ENCODE measurements at places on chromosomes 7 and 10. TPM values are rescaled to one million over a fixed set of nuclear protein-coding genes. Genes with fewer than 3 reads are reported as not detected.
A peak's percentile ranks its signal among the peaks of the same experiment; 100 is the strongest.

The ABCA13 gene
- total RNA-seq, result under 0.01 TPM

- peaks cover 19% of the 10 kb centered on the region for H3K4me1 ChIP-seq
- no peak for DNase-seq
- no peak overlapping the region for H3K4me3 ChIP-seq
- H3K36me3 ChIP-seq, result no peaks in the 10 kb centered on the region
- H3K27ac ChIP-seq, result peak overlapping the region; percentile 76
Observed at GRCh38 chr10:89373916-89374711, 3.7 kb upstream of the IFIT1B start.

DNA sequence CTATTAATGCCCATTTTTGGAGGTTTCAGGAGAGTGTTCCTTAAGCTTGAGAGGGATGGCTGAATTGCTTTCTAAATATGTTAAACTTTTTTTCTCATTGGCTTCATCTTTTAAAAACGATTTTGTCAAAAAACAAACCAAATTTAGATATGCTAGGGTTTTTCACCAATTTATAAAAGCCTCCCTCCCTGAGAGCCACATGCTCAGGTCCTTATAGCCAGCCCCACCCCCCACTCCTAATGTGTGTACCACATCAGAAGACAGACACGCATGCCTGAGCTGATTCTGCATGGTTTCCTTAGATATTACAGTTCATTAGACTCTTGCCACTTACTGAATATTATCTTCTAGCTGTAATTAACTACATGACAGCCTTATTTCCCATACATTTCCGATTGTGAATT, 2.0 kb downstream of the CUL1 start:
- H3K4me1 ChIP-seq, result peaks cover 64% of the 10 kb centered on the region
- peak overlapping the region; percentile 90 for H3K4me3 ChIP-seq
- no peak for DNase-seq

The TMEM225B gene
- 1.2 TPM for total RNA-seq

The AZGP1 gene
- total RNA-seq, result 2.7 TPM

GRCh38 chr7:152762056-152762455, 2.5 kb downstream of the ACTR3B start:
- H3K4me1 ChIP-seq, result peaks cover 15% of the 10 kb centered on the region
- no peak overlapping the region for H3K27ac ChIP-seq
- H3K36me3 ChIP-seq, result no peaks in the 10 kb centered on the region
- DNase-seq, result no peak

- H3K36me3 ChIP-seq, result no peaks in the 10 kb centered on the region
- peaks cover 41% of the 10 kb centered on the region for H3K4me1 ChIP-seq
- no peaks in the 10 kb centered on the region for H3K27me3 ChIP-seq
Observed at GRCh38 chr10:77392851-77393250, 244.8 kb downstream of the KCNMA1 start.

- DNase-seq, result no peak
- H3K4me3 ChIP-seq, result no peak overlapping the region
- H3K27ac ChIP-seq, result no peak overlapping the region
- H3K27me3 ChIP-seq, result no peaks in the 10 kb centered on the region
- H3K4me1 ChIP-seq, result no peaks in the 10 kb centered on the region
- H3K36me3 ChIP-seq, result no peaks in the 10 kb centered on the region
Observed at GRCh38 chr10:36473122-36473521, 652.3 kb upstream of the ANKRD30A start.

- no peak for DNase-seq
- H3K4me3 ChIP-seq, result no peak overlapping the region
- no peaks in the 10 kb centered on the region for H3K4me1 ChIP-seq
- H3K27ac ChIP-seq, result no peak overlapping the region
- H3K36me3 ChIP-seq, result no peaks in the 10 kb centered on the region
Observed at GRCh38 chr10:61477451-61477850, 24.3 kb upstream of the TMEM26 start.

- H3K27me3 ChIP-seq, result no peaks in the 10 kb centered on the region
- peaks cover 57% of the 10 kb centered on the region for H3K4me1 ChIP-seq
- no peak overlapping the region for H3K4me3 ChIP-seq
- no peak overlapping the region for H3K27ac ChIP-seq
Observed at GRCh38 chr10:50379616-50380015, 128.3 kb upstream of the ASAH2 start.

- H3K4me3 ChIP-seq, result no peak overlapping the region
- no peaks in the 10 kb centered on the region for H3K36me3 ChIP-seq
- H3K4me1 ChIP-seq, result peaks cover 7% of the 10 kb centered on the region
- no peak overlapping the region for H3K27ac ChIP-seq
Observed at GRCh38 chr7:25805027-25805687, 346.8 kb upstream of the NFE2L3 start.

DNA sequence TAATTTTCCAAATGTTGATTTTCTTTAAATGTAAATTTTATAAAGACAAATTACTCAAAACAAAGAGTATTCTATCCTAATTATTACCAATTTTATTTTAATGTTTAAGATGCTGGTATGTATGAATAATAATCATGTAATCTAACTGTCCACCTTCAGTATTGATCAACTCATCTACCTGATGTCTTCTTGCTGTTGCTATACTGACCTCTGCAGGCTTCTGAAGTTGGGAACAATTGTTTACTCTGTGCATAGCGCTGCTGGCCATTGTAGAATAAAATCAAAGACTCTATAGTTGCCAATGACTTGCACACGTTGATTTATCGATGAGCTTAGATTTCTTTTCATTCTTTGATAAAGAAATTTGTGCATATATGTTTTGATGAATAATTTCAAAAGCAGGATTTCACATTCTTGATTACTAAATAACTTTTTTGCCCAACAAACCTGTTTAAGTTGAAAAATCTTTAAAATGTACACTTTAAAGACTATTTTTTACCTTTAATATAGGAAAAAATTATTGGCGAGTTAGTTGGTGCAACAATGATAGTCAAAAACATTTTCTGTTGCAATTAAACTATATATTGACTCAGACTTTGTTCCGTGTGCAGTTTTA, 282.3 kb downstream of the TFEC start:
- no peak overlapping the region for H3K4me3 ChIP-seq
- H3K36me3 ChIP-seq, result no peaks in the 10 kb centered on the region
- no peaks in the 10 kb centered on the region for H3K27me3 ChIP-seq
- no peaks in the 10 kb centered on the region for H3K4me1 ChIP-seq
- DNase-seq, result no peak
- no peak overlapping the region for H3K27ac ChIP-seq

The SPDYE6 gene
- total RNA-seq, result not detected

DNA sequence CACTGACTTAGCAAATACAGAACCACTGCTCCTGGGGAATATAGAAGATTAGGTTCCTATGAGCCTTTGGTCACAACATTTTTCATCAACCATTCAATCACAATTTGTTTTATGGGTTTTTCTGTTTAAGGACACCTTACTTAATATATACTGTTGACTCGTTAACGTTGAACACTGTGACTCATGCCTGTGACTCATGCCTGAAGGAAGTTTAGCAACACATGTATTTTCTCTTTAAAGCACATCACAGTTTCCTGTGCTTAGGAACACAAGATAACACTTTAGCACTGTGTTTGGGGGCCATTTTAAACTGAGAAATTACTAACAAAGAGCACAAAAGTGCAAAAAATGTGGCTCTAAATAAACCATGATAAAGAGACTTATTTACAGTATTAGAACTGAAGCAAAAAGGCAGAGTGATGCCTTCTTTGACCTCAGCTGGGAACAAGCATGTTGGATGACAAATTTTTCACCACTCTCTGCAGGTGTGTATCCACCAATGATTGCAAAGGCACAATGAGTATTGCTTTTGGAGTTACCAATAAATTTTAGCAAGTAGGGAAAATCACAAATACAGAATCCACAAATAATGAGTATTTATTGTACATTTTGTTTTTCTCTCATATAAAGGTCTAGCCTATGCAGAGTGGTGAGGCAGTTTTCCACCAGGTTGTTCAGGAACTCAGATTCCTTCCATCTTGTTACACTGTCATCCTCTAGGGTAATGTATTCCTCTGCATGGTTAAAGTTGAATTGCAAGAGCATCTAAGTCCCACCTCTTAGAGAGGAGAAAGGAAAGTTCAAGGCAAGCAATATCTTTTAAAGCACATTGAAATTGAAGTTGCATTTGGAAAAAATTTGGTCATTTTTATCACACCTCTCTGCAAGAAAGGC, 7.3 kb downstream of the FGFBP3 start:
- H3K27me3 ChIP-seq, result no peaks in the 10 kb centered on the region
- no peaks in the 10 kb centered on the region for H3K36me3 ChIP-seq
- no peak for DNase-seq
- H3K4me1 ChIP-seq, result peaks cover 1% of the 10 kb centered on the region
- H3K27ac ChIP-seq, result no peak overlapping the region

DNA sequence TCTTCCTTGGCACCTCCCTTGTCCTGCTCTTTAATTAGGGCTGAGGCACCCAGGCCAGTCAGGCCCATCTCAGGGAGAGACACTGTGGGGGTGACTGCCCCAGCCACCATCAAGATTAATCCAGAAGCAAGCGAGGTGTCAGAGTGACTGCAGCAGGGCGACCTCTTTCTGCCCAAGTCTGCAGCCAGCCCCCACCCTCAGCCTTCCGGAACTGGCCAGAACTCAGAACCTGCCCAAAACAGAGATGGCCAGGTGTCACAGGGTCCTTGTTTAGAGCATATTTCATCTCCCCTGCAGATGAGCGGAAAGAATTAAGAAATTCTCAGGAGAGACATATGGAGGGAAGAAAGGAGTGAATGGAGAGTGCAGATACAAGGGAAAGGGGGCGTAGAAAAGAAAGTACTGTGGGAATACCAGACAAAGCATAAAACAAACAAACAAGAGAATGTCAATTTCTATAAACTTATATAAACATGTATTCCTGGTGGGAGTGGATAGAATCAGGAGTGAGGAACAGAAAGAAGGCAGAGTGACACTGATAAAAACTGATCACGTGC, 188.8 kb upstream of the NRP1 start:
- DNase-seq, result no peak
- no peaks in the 10 kb centered on the region for H3K27me3 ChIP-seq
- H3K36me3 ChIP-seq, result no peaks in the 10 kb centered on the region
- no peak overlapping the region for H3K4me3 ChIP-seq
- no peaks in the 10 kb centered on the region for H3K4me1 ChIP-seq

The EEPD1 gene
- 9.8 TPM for total RNA-seq

DNA sequence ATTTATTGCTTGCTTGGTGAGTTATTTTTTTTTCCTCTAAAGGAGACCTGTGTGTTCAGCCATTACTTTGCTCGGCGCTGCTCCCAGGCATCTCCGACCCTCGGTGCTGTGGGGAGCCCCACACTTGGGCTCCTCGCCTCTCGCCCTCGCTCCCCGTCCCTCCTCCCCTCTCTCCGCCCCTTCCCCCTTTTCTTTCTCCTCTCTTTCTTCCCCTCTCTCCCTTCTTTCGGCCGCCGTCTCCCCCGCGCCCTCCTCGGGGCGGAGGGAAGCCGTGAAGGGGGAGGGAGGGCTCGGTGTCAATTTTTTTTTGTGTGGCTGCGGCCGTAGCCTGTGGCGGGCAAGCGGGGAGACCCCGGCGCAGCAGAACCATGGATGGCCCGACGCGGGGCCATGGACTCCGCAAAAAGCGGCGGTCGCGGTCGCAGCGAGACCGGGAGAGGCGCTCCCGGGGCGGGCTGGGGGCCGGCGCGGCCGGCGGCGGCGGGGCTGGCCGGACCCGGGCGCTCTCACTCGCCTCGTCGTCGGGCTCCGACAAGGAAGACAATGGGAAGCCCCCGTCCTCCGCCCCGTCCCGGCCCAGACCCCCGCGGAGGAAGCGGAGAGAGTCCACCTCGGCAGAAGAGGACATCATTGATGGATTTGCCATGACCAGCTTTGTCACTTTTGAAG, 1.1 kb downstream of the AUTS2 start:
- no peaks in the 10 kb centered on the region for H3K36me3 ChIP-seq
- no peaks in the 10 kb centered on the region for H3K27me3 ChIP-seq
- DNase-seq, result no peak
- peak overlapping the region; percentile 87 for H3K27ac ChIP-seq

DNA sequence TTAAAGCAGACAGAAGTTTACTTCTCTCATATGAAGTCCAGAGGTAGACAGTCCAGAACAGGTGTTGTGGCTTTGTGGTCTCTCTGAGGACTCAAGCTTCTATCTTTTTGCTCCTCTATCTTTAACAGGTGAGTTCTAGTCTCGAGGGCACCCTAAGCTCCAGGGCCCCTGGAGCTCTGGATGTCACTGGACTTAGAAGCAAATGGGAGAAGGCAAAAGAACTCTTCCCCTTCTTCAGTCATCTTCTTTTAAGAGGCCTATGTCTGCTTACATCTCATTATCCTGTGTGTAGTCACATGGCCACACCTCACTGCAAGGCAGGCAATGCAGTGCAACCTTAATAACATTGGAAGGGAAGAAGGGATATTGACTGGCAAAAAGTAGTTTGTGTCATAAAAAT, 61.6 kb downstream of the ADCYAP1R1 start:
- H3K27me3 ChIP-seq, result no peaks in the 10 kb centered on the region
- H3K27ac ChIP-seq, result no peak overlapping the region
- peak; percentile 71 for DNase-seq
- no peaks in the 10 kb centered on the region for H3K4me1 ChIP-seq
- no peaks in the 10 kb centered on the region for H3K36me3 ChIP-seq
- no peak overlapping the region for H3K4me3 ChIP-seq

DNA sequence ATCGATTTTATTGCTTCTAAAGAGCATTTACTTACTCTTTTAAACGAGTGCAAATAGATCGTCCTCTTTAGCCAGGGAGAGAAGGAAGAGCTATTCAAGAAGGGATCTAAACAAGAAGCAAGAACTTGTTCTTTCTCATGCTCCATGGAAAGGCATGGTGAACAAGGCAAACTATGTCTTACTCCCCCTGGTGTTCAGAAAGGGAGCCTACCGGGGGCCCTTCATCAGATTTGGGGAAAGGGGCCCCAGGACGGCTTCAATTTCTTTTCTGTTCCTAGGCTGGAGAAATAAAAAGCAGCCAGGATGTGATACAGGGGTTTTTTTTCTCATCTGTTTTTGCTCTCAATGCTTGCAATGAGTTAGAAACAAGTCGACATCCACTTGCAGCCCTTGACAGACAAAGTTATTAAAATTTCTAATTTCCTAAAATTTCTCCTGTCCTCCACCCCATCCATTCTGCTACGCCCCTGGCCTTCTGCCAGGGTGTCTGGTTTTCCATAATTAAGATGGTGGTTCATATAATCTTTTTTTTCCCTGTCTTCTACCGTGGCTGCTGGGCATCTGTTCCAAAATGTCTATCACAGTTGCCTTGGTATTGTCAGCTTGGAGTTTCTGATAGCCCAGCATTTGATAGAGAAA, 214.4 kb downstream of the CREB5 start:
- H3K4me3 ChIP-seq, result no peak overlapping the region
- no peak overlapping the region for H3K27ac ChIP-seq
- no peaks in the 10 kb centered on the region for H3K36me3 ChIP-seq
- no peak for DNase-seq

DNA sequence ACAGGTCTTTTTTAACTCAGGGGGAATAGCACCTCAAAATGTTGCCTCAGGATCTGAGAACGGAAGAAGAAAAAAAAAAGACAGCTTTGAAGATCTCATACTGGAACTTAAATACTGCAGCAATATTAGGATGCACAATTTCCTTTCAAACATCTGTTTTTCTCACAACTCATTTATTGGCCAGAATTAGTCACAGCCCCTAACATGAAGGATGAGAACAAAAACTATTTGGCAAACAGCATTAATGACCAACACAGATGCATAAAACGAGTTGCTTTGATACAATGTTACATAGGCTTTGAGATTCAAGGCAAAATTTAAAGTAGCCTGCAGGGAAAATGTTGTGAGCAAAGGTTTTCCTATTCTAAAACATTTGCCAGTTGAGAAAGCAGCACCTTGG, 36.5 kb downstream of the JMJD1C start:
- H3K4me3 ChIP-seq, result no peak overlapping the region
- H3K27me3 ChIP-seq, result no peaks in the 10 kb centered on the region
- H3K36me3 ChIP-seq, result no peaks in the 10 kb centered on the region
- H3K4me1 ChIP-seq, result peaks cover 43% of the 10 kb centered on the region
- DNase-seq, result no peak

- DNase-seq, result no peak
- H3K4me3 ChIP-seq, result no peak overlapping the region
- no peaks in the 10 kb centered on the region for H3K36me3 ChIP-seq
- H3K27ac ChIP-seq, result no peak overlapping the region
Observed at GRCh38 chr7:105594034-105594433, 12.7 kb upstream of the EFCAB10 start.
